ENCODE measurements at places on chromosomes 16 and 17.

DNA sequence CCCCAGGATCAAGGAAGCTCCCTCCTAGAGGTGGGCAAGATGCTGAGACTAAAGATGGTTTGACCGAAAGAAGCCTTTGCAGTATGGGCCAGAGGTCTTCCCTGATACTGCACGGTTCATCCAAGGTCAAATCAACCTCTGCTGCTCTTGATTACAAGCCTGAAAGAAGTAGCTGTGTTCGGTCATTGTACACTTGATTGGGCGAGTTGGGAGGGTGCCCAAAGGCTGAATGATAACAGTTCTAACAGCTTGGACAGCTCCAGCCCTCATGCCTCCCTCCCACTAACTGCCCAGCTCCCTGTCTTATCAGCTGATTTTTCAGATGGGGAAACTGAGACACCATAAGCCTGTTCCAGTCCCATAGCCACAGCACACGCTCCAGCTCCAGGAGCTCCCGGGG, 42.8 kb downstream of the ABCC12 start:
- DNase-seq, result no peak

DNA sequence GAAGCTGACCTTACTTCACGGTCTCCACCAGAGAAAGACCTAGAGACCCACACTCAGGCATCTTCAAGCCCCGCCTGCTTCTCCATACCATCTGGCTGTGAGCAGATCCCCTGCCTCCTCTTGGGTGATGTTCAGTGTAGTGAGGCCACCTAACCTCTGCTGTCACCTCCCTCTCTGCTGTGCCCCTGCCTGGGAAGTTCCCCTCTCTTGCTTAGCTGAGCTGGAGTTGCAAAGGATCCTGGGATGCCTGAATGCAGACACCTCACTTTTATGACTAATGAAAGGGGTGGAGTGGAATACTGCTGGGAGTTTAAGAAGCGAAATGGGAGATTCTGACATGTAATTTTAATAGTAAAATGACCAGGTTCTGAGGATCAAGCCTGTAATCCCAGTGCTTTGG, 5.8 kb downstream of the IRX3 start:
- no peak for DNase-seq

DNA sequence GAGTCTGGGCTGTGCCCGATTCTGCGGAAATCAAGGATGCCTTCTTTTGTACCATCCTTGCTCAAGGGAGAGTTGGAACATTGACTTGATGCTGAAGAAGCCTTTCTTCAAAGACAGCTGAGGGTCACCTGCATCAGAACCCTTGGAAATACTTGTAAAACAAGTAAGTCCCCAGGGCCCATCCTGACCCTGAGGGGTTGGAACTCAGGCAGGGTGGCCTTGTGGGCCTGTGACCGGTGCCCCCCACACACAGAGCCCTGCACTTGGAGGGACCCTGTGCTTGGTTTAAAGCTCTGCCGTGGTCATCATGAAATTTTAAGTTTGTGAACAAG, 56.9 kb downstream of the WIPI1 start:
- no peak for DNase-seq

DNA sequence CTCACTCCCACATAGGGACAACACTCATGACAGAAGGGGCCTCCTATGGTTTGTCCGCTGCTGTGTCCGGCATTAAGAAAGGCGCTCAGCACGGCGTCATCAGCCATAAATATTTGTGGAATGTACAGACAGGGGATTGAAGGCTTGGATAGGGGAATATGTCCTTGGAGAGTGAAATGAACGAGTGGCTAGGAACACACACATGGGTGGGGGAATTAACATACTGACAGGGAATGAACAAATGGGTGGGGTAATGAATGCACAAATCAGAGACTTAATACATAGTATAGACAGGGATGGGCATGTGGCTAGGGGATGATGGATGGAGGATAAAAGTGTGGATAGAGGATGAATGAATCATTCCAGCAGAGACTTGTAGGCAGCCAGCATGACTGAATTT, 154.0 kb upstream of the HSBP1 start:
- no peak for DNase-seq

DNA sequence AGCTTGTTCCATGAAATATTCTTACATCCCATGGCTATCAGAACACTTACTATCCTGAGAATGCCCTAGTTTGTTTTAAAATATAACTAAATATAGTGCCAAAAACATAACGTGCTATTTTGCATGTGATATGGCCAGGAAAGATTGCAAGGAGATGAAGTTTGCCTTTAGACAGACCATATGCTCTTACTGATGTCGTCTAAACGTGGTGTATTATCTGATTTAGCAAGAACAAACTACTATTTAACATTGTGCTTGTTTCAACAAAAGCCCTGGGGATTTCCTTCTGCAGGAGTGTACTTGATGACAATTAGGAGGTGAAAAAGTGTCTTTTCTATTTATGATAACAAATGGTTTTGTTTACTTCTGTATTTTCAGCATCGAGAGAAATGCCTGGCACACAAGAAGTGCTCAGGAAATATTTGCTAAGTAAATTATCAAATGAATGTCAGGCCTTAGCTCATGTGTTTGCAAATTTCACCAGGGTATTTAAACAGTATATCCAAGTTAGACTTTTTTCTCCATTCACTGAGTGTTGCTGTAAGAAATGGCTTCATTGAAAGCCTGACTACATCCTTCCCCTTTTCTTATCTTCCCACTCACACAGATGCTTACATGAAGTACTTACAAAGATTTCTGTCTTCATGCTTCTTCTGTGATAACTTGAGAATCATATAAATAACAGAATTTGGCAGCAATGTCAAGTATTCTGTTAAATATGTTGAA, 1033.6 kb downstream of the CDH8 start:
- no peak for DNase-seq

- DNase-seq, result no peak
Measured at GRCh38 chr16:89458551-89458950, 31.8 kb downstream of the ANKRD11 start.

DNA sequence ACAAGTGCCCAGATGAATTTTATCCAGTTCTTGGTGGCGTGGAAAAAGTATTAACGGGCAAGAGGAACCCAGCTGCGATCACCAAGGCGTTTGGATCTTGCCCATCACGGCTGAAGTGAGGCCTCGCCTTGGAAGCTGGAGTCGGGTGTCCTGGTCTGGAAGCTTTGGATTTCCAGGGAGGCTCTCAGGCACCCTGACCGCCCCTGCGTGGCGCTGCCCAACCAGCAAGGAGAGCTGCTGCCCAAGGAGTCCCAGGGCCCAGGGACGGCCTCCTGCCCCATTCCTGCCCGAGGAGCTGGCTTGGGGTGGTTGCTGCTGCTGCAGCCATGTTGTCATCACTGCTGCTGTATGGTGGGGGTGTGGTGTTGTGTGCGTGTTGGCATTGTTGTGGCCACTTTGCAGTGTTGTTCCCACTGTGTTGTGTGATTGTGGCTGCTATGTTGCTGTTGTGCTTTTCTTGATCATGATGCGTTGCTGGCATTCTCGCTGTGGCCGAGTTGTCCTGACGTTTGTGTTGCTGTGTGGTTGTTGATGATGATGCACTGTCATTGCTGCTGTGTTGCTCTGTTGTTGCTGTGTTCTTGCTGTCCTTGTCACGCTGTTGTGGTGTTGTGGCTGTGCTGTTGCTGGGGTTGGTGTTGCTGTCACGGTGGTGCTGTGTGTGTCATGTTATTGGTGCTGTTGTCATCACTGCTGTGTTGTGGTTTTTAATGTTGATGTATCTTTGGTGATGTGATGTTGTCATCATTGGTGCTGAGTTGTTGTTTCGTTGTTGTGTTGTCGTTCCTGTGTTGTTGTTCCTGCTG, 318.8 kb downstream of the C16orf95 start:
- no peak for DNase-seq

GRCh38 chr17:57489321-57489720, 233.0 kb downstream of the MSI2 start:
- DNase-seq, result no peak

- no peak for DNase-seq
Measured at GRCh38 chr17:41785859-41786226, 668 bp downstream of the JUP start.

DNA sequence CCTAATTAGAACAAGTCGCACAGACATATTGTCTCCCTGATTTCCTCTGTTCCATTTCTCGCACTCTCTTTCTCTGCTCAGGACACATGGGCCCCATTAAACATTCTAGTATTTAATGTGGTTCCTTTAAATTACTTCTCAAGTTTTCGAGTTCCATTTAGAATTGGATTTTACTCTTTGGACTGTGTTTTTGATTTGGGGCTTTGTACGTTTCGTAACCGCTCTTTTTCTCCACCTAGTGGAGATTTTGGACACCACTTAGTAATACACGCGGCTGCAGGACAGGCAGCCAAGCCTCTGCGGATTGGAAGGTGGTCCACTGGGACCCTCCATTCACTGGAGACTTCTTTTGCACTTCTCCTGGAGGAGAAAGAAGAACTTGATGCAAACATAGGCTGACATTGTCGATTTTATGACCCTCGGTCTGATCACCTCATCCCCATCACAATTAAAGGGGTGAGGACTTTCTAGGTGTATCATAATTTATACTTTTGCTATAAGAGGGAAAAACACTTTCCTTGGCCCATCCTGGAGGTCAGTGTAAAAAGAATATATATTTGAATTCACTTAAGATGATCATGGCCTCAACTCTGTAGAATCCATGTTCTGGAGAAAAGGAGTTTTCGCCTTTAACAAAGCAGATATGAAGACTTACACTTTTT, 85.7 kb downstream of the NOG start:
- DNase-seq, result no peak

Data from stimulated activated CD8-positive, alpha-beta memory T cell treated with anti-CD3 and anti-CD28 coated beads, Interleukin-4, amount 100 ng/mL, for 24 hours (primary cell).